ENCODE measurements at places on chromosomes 13 and 19.

DNA sequence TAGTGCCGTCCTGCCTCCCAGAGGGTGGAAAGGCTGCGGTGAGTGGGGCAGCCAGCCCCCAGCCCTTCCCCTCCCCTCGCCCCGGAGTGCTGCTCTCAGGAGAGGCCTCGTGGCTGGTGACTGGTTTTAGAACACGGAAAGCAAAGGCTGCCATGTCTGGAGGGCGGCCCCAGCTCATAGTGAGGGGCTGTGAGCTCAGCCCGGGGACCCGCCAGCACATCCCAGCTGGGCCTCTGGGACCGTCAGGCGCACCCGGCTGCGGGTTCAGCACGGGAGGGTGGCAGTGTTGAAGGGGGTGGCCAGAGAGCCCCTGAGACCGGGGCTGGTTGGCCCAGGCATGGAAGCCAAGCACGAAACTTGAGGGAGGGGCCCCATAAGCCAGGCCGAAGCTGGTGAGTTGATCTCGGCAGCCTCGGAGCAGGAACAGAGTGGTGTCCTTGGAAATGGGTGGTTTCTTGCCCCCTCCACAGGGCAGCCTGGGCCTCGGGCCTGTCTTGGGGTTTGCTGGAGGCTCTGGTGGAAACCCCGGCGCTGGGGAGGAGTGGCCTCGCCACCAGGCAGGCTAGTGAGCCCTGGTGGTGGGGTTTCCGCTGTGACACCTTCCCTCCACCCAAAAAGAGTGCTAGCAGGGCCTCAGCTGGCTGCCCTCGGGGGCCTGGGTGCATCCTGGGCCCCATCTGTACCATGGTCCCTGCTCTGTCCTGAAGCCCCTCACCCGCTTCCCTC lies 157.7 kb downstream of the KDM4B start:
- no peak for DNase-seq

DNA sequence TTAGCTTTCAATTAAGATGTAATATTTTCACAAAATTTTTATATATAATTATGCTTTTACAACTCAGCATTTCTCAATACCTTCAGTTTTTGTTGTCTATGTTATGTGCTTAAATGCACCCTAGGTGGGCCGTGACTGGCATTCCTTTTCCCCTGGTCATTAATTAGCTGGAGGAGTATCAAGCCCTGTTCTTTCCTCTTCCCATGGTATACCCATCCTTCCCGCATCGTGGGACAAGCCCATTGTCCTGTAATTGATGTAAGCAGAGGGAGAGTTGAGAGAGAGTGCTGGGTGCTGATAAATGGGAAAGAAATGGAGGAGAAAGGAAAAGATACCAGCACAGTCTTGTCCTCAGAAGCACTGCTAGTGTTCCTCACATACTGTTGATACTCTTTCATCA lies 591.7 kb downstream of the GPC6 start:
- no peak for DNase-seq

DNA sequence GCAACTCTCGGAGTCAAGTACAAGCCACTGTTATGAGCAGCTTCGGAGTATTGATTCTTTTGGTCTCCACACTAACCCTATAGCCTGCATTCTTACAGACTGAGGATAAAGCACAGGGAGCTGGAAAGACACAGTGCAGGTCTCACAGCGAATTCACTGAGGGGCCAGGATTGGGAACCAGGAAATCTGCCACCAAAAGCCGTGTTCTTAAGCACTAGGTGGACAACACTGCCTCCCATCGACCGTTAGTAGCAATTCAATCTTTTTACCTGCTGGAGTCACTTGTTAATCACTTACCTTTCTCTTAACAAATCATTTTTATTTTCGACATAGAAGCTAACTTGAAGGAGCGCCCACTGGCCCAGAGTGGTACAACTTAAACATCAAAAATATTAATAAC lies 6.3 kb downstream of the PMIS2 start:
- no peak for DNase-seq

GRCh38 chr13:23903906-23904280 lies 6.6 kb upstream of the C1QTNF9B start:
- DNase-seq, result no peak

DNA sequence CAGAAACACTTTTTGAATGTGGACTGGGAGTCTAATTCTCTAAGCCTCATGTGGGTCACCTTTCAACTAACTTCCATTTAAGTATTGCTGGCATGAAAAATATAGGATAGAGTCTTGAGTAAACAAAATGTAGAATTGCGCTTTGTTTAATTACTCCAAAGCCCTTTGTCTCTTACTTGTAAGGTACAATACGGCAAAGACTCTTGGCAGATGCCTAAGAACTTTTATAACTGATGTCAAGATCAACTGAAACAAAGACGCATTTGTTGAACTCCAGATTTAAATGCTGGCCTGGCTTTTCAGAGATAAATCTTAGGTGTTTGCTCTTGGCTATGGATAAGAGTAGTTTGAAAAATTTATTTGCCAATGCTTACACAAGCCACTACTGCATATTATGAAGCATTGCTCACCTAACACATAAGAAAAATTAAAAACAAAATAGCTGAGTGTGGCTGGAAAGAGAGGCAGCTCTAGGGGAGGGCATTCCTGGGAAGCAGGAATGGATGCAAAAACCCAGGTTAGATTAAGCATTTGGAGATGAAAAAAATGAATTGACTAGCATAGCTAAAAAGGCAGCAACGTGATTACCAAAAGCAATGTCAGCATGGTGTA lies 107.3 kb upstream of the STARD13 start:
- DNase-seq, result no peak

GRCh38 chr19:2478278-2478755 lies 2.4 kb downstream of the GADD45B start:
- peak; percentile 92 for DNase-seq

DNA sequence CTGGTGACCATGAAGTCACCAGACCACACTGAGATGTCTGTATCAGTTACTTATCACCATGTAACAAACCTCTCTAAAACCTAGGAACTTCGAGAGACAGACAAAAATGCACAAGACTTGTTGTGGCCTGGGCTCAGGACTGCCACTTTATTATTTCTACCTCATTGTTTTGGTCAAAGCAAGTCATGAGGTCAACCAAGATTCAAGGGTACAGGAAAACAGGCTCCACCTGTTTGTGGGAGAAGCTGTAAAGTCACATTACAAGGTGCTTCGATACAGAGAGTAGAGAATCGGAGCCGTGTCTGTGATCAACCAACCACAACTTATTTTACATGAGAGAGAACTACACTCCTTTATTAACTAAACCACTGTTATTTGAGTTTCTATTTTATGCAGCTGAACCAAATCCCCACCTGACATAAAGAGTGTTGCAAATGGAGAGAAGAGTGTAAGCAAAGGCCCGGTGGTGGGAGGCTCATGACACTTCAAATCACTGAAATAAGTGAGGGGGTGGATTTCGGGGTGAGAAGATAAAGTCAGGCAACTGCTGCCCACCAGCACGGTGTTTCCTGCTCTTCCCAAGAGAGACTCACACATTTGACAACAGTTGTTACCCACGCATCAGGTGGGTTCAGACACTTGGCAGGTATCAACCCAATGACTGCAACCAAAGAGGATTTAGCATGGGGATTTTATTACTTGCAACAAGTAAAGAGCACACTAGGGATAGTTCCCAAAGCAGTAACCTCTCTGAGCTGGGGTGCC lies 39.0 kb upstream of the IGSF23 start:
- no peak for DNase-seq

DNA sequence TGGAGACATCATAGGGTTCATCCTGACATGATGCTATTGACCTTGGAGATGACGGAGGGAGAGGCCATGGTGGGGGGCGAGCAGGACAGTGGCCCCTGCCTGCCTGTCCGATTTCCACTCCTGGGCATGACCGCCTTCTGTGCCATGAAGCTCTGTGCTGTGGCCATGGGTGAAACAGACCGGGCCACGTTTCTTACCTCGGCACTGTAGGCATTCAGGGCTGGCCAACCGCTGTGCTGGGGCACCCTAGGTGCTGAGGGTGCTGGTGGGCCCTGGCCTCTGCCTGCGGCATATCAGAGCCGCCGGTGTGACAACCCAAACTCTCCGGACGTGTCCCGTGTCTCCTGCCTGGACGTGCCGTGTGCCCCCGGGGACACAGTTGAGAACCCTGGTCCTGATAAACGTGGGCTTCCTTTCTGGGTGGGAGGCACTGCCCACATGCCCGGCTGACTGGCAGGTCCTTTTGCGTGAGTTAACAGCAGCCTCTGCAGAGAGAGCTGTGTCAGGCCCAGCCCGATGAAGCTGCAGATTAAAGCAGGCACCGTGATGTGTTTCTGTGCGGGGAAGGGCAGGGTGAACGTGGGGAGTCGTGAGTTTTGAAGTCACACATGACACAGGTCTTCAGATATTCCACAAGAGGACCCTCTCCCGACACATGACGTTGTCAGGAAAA lies 46.5 kb downstream of the TMEM255B start:
- no peak for DNase-seq

DNA sequence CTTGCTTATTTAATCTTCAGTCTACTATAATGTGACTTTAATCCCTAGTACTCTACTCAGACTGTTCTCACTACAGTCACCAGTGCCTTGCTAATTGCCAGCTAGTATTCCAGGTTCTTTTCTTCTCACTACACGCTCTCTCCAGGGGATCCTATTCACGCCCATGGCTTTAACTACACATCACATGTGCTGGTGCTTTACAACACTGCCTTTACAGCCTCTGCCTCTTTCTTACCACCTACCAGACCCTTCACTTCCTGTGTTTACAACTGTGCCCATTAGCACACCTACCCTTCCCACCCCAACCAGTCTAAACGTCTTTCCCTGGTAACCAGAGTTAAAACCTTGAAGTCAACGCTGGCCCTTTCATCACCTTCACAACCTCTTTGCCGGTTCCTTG lies 249.5 kb downstream of the DNAJC15 start:
- no peak for DNase-seq

DNA sequence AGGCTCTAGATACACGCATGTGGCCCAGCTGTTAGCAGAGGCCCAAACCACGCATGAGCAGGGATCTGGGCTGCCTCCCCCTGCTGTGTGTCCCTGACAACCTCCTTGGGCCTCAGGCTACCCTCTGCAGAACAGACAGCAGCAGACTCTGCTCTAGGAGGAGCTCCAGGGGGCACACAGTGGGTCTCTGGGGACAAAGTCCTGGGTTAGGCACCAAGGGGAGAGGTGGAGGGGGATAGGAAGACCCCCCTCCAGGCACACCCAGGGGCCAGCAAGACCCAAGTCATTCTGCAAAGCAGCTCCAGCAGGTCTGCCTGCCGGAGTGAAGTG lies 8.0 kb downstream of the TINCR start:
- DNase-seq, result no peak

GRCh38 chr19:39052243-39052746 lies 19.9 kb upstream of the FBXO27 start:
- no peak for DNase-seq

DNA sequence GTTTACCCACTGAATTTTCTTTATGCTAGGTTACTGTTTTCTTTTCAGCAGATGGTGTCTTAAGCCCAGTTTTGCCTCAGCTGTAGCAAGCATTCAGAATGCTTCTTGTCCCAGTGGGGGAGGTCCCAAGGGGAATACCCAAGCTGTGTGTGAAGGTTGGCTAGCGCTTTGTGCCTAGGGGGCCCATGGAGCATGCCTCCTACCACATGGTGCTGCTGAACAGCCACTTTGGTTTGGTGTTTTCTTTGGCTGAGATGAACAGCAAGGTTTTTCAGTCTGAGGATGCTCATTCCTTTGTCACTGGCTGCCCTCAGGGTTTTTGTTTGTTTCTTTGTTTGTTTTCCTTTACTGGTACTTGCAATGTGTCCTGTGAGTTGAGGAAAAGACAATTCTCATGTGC lies 99.0 kb downstream of the PCDH20 start:
- DNase-seq, result no peak
